Kasumi-1 (cell line): ENCODE measurements at places on chromosomes 12 and 14.

DNA sequence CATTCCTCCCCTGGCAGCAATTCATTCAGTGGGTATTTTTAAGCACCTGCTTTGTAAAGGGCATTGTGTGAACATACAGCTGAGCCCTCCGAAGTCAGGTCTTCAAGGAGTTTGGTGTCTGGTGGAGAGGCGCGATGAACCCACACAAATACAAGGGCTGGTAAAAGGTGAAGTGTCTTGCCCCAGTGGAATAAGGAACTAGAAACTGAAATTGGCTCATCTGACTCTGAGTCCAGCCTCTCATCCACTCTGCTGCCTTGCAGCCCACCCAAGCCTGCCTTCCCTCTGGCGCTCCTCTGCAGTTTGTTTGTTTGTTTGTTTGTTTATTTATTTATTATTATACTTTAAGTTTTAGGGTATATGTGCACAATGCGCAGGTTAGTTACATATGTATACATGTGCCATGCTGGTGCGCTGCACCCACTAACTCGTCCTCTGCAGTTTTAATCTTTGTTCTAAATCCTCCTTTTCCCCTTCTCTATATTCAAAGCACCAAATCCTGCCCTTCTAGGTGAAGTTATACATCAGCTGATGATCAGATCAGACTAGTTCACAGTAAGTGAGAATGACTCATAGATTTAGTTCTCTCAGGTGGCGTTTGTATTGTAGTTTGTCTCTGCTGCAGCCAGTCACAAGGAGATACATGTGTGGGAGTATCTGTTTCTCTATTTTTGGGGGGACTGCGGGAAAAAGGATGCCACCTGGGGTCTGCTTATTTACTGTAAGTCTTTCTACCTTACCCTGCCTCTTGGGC is 394.5 kb downstream of the APAF1 start:
- DNase-seq = no peak

GRCh38 chr12:32217354-32218310 is 111.0 kb downstream of the BICD1 start:
- DNase-seq = no peak

GRCh38 chr14:22973217-22974032 is 8.9 kb downstream of the AJUBA start:
- DNase-seq = peak; percentile 48

DNA sequence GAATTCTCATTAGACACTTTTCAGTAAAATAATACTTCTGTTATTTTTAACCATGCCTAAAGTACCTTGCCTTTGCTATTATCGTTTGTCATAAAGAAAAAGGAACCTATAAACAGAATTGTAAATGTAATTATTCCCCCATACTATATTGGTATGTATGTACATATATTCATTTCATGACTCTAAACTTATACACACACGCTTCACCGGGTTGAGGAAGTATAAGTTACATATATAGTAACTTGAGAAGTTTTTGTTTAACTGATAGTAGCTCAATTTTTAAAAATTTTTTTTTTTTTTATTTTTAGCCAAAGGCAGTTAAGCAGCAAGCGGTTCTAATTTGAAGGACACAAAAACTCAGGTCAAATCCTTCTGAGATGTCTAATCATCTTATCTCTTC is 107.6 kb downstream of the PLEKHG7 start:
- DNase-seq = no peak
